ENCODE measurements at places on chromosomes 3 and 15. TPM values are rescaled to one million over a fixed set of nuclear protein-coding genes. Genes with fewer than 3 reads are reported as not detected.

TEX264 gene
- 81.4 TPM for total RNA-seq

SRPRB gene
- total RNA-seq, result 49.6 TPM

THSD4 gene
- total RNA-seq, result not detected

CLDN1 gene
- total RNA-seq, result not detected

OXSR1 gene
- 52.4 TPM for total RNA-seq

SLC38A3 gene
- not detected for total RNA-seq

ABTB1 gene
- total RNA-seq, result 29.5 TPM

MORC1 gene
- total RNA-seq, result not detected

HHATL gene
- not detected for total RNA-seq

GRCh38 chr15:39455471-39455991, 125.3 kb upstream of the THBS1 start:
- H3K4me3 ChIP-seq, result no peak overlapping the region
- H3K4me1 ChIP-seq, result no peaks in the 10 kb centered on the region
- no peak overlapping the region for H3K27ac ChIP-seq

- peaks cover 3% of the 10 kb centered on the region for H3K36me3 ChIP-seq
- H3K27me3 ChIP-seq, result peaks cover 20% of the 10 kb centered on the region
- no peak for DNase-seq
- no peak overlapping the region for H3K27ac ChIP-seq
- no peak overlapping the region for H3K4me3 ChIP-seq
Observed at GRCh38 chr15:83210619-83211018, 3.0 kb upstream of the HDGFL3 start.

GRCh38 chr15:73582851-73583379, 50.3 kb downstream of the NPTN start:
- H3K4me1 ChIP-seq, result peaks cover 38% of the 10 kb centered on the region
- no peaks in the 10 kb centered on the region for H3K27me3 ChIP-seq
- peaks cover 24% of the 10 kb centered on the region for H3K36me3 ChIP-seq
- H3K4me3 ChIP-seq, result no peak overlapping the region

GRCh38 chr3:163939926-163940325, 1138.4 kb downstream of the SI start:
- no peaks in the 10 kb centered on the region for H3K27me3 ChIP-seq
- no peak overlapping the region for H3K4me3 ChIP-seq
- DNase-seq, result no peak
- no peak overlapping the region for H3K27ac ChIP-seq
- no peaks in the 10 kb centered on the region for H3K36me3 ChIP-seq

DNA sequence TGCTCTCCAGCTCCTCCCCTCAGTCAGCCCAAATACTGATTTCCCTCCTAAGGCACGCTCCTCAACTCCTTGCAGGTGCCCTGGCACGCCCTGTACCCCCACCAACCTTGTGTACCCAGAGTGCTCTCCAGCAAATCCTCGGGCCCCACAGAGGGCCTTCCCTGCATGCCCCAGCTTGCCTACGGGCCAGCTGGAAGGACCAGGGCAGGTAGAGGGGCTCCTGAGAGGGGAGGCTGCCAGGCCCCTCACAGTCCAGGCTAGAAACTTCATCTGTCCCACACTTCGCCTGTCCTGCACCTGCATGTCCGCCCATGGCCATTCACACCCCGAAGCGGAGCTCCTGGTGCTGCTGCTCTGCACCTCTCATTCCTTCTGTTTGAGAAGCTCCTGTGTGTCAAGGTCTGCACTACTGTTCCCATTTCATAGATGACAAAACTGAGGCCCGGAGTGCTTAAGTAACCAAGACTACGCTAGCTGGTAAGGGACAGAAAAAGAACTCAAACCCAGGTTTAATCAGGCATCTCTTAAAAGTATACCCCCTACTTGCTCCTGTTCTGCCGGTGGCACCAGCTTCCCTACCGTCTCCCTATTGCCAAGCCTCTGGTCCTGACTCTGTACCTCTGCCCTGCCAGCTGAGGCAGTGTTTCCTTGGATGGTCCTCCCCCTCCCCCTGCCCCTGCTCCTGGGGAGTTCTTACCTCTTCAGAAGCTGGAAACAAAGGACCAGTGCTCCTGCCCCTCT, 35.6 kb downstream of the ZXDC start:
- H3K4me3 ChIP-seq, result no peak overlapping the region
- H3K36me3 ChIP-seq, result peaks cover 1% of the 10 kb centered on the region
- no peak for DNase-seq
- no peaks in the 10 kb centered on the region for H3K27me3 ChIP-seq
- H3K4me1 ChIP-seq, result no peaks in the 10 kb centered on the region
- no peak overlapping the region for H3K27ac ChIP-seq

DNA sequence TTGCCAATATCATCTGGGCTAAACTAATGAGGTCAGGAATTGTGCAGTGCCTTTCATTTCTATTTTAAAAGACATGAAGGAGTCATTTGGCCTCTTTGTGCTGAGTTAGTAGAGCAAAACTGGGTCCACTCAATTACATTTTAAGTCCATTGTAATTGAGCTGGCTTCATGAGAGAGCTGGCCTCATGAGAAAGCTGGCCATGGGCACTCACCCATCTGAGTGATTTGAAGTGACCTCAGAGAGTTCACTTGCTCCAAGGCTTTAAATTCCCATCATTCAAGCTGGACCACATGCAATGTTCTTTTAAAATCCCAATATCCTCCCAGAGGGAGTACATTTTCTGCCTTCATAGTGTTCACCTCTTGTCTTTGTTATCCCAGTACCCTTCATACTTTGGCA, 335.9 kb upstream of the WNT5A start:
- DNase-seq, result no peak
- no peak overlapping the region for H3K4me3 ChIP-seq
- H3K4me1 ChIP-seq, result no peaks in the 10 kb centered on the region

DNA sequence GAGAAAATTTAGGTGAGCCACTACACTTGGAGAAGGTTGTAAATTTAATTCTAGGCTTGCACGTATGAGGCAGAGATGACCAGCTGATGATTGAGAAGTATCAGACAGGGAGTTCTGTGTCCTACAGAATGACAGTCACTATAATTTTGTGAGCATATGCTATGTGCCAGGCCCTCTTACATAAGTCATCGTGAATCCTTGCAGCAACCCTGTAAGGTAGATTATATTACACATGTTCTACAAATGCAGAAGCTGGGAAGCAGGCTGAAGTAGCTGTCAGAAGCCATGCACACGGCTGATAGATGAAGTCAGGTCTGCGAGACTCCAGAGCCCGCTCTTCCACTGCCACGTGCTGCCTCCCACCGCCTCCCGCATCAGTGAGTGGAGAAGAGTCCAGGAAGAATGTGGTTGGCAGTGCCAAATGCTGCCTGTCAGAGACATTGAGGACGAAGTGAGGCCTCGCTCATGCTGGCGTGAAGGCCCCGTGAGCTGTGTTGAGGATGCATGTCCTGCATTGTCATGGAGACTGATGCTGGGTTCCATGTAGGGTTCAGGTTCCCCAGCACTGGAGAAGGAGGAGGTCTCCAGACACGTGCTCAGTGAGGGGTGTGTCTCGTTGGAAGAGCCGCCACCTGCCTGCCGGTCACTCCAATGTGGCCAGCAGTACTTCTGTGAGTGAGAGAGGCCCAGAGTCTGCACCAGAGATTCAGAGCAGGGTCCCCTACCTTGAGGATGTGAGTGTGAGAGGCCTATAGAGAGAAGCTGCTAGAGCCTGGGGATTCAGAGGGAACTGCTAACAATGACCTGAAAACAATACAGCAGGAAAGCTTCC, 123.3 kb upstream of the PLXNA1 start:
- H3K4me1 ChIP-seq, result no peaks in the 10 kb centered on the region
- H3K27ac ChIP-seq, result no peak overlapping the region
- H3K27me3 ChIP-seq, result no peaks in the 10 kb centered on the region

DNA sequence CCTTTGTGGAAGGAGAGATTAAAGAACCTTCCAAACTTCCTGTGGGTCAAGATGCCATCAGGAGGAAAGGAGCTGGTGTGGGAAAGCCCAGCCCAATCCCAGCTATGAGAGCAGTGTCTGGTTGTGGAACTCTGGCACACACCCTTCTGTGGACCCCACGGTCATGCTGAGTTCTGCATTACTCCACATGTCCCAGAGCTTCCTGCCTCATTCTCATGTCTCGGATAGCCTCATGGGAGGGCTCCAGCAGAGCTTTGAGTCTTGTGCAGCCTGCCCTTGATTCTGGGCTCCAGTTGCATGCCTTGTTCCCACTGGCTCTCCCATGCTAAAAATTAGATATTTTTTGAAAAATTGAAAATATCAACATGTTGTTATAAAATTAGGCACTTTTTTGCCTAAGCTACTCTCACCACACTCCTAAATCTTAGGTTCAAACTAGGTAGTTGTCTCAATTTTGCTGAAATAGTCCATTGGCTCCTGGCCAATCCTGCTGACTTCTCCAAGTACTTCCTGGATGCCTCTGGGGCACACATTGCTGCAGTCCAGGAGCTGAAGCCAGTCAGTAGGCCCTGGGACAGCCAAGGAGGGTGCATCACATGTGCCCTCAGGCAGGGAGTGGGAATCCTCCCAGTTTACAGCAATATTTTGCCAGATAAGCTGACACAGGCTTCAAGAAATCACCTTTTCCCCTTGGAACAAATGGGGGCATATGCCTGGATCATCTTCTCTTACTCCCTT, 144.3 kb downstream of the EEFSEC start:
- H3K36me3 ChIP-seq, result peaks cover 4% of the 10 kb centered on the region
- peaks cover 30% of the 10 kb centered on the region for H3K4me1 ChIP-seq
- no peak overlapping the region for H3K4me3 ChIP-seq
- DNase-seq, result peak; percentile 4

DNA sequence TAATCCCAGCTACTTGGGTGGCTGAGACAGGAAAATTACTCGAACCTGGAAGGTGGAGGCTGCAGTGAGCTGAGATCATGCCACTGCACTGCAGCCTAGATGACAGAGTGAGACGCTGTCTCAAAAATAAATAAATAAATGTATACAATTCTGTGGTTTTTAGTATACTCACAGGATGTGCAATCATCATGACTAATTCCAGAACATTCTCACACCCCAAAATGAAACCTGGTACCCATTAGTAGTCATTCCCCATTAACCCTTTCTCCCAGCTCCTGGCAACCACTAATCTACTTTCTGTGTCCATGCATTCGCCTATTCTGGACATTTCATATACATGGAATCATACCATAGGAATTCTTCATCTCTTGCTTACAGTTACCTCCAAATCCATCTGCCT, 44.5 kb downstream of the LRRFIP2 start:
- H3K27ac ChIP-seq, result no peak overlapping the region
- DNase-seq, result no peak
- H3K36me3 ChIP-seq, result peaks cover 2% of the 10 kb centered on the region
- no peak overlapping the region for H3K4me3 ChIP-seq
- H3K4me1 ChIP-seq, result peaks cover 7% of the 10 kb centered on the region

DNA sequence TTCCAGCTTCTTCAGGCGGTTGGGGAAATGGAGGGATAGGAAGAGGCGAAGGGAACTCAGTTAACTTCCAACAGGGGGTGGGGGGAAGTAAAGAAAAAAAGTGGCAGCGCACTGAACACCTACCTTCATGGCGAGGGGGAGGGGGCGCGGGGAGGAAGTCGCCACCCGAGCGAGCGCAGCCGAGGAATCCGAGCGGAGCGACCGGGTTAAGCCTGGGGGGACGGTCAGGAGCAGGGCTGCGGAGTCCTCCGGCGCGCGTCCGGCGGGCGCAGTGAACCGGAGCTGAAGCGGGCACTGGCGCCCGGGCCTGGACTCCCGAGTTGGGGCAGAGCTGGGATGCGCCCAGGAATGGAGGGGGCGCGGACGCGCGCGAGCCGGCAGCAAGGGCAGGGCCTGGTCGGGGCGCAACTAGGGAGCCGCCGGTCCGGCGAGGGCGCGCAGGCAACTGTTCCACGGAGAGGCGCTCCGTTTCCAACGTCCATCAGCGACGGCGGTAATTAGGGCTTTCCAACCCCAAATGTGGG, at the start of gene WNT5A:
Gene WNT5A (minus strand): TSS at position 450 of the 524 bp plus-strand sequence. CDS start 321 bp downstream, at position 129.
- H3K4me3 ChIP-seq, result peak within 1 kb of the TSS; percentile 72
- peak within 1 kb of the TSS; percentile 50 for H3K27ac ChIP-seq
- peaks cover 2% of the 10 kb centered on the region for H3K36me3 ChIP-seq
- H3K4me1 ChIP-seq, result peaks cover 28% of the 10 kb centered on the region

DNA sequence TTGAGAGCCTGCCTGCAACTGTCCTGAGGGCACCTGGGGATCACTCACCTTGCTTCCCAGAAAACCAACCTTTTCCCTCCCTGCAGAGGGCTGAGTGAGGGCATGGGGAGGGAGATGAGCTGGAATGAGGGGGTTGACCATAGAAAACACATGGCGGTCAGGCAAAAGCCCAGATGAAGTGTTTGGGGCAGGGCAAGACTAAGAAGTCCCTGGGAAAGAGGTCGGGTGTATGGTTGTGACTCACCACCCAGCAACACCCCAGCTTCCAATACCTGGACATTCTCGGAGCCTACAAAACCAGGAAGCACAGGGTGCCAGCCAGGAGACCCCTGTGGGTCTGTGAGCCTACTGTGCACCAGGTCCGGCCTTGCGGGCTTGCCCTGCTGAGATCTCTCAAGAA, 95.3 kb upstream of the ATP2B2 start:
- peaks cover 33% of the 10 kb centered on the region for H3K4me1 ChIP-seq
- H3K36me3 ChIP-seq, result no peaks in the 10 kb centered on the region
- DNase-seq, result no peak
- H3K27ac ChIP-seq, result no peak overlapping the region

- peaks cover 7% of the 10 kb centered on the region for H3K4me1 ChIP-seq
- H3K4me3 ChIP-seq, result no peak overlapping the region
- no peak for DNase-seq
- H3K36me3 ChIP-seq, result no peaks in the 10 kb centered on the region
- no peak overlapping the region for H3K27ac ChIP-seq
Observed at GRCh38 chr3:106825962-106826605, 551.2 kb upstream of the CCDC54 start.

DNA sequence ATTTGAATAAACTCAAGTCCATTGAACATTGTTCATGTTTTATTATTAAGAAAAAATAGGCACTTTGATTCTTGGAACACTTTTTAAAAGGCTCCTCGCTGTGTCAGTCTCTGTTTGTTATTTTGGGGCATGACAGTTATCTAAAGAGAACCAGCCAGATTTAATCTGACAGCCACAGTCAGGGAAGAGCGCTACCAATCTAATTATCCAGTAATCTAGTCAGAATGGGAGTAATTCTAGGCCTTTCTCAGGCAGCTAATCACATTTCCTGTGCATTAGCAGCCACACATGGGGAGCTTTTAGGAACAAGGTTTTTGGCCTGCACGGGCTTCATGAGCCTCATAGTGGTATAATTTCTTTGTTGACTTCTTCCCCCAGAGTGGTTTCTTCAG, 362.2 kb downstream of the RBMS3 start:
- H3K4me1 ChIP-seq, result no peaks in the 10 kb centered on the region
- no peak overlapping the region for H3K4me3 ChIP-seq
- H3K27ac ChIP-seq, result no peak overlapping the region
- no peaks in the 10 kb centered on the region for H3K27me3 ChIP-seq
- DNase-seq, result no peak

GRCh38 chr3:88632226-88632625, 475.2 kb upstream of the EPHA3 start:
- DNase-seq, result no peak
- H3K36me3 ChIP-seq, result no peaks in the 10 kb centered on the region
- H3K4me1 ChIP-seq, result no peaks in the 10 kb centered on the region
- H3K27me3 ChIP-seq, result no peaks in the 10 kb centered on the region
- H3K4me3 ChIP-seq, result no peak overlapping the region
- no peak overlapping the region for H3K27ac ChIP-seq

Measured in activated CD4-positive, alpha-beta T cell treated with anti-CD3 and anti-CD28 coated beads, Interleukin-2, amount 10 ng/mL, durations not matched to agents 7 days and 5 days (primary cell).